ENCODE measurements at places on chromosomes 13 and 19. TPM values are rescaled to one million over a fixed set of nuclear protein-coding genes. Genes with fewer than 3 reads are reported as not detected.

Gene KLK4
- total RNA-seq = not detected

Gene CEACAM4
- not detected for total RNA-seq

Gene GRAMD1A
- total RNA-seq = 17.2 TPM

Gene CGB3
- total RNA-seq = not detected

Gene IGSF23
- not detected for total RNA-seq

Gene ZNF772
- total RNA-seq = 27.3 TPM

Gene FXYD1
- total RNA-seq = 3.4 TPM

Gene CHMP2A
- 187 TPM for total RNA-seq

Gene ALG11
- total RNA-seq = 18.4 TPM

Gene F10
- total RNA-seq = 5.8 TPM

Gene NPHS1
- not detected for total RNA-seq

Gene KMT5C
- 4.8 TPM for total RNA-seq

Measured in aortic smooth muscle cell (primary cell).